ENCODE measurements at places on chromosomes 5 and 9.

- DNase-seq = no peak
Observed at GRCh38 chr5:111572561-111572960, 60.2 kb upstream of the STARD4 start.

DNA sequence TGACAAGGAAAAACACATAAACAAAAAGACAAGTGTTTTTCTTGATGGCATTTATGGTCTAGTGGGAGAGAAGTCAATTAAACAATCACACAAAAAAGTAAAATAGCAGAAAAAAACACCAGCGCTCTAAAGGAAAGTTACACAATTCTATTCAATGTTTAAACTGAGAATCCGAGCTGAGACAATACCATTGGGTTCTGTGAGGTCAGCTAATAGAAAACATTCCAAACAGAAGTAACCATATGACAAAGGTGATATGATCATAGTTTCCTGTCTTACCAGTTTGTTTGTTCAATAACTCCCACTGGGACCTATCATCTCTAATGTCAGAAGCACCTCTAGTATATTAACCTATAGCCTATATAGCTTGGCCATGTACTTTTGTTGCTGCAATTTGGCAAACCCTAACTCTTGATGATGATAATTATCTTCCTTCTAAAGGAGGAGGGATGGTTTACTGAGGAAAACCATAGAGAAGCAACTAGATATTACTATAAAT, 1030.0 kb downstream of the CDH12 start:
- no peak for DNase-seq

- DNase-seq = no peak
Observed at GRCh38 chr5:172389578-172390112, 64.7 kb downstream of the SH3PXD2B start.

- DNase-seq = no peak
Observed at GRCh38 chr5:14168144-14168792, 25.1 kb downstream of the TRIO start.

- no peak for DNase-seq
Observed at GRCh38 chr5:145915970-145916638, 20.3 kb upstream of the SH3RF2 start.

- no peak for DNase-seq
Observed at GRCh38 chr5:179505636-179506261, 44.6 kb upstream of the RUFY1 start.
